Posterior vena cava (tissue), 2 donors: ENCODE measurements at places on chromosomes 13 and 19. TPM values are rescaled to one million over a fixed set of nuclear protein-coding genes. Genes with fewer than 3 reads are reported as not detected.

GRCh38 chr19:31693131-31693932, 344.1 kb upstream of the TSHZ3 start:
- DNase-seq, result no peak

FCHO1 gene
- 2.0 TPM for total RNA-seq

- no peak for DNase-seq
These were observed 4.3 kb downstream of the RNU6-9 start for GRCh38 chr19:897442-898039.

DNA sequence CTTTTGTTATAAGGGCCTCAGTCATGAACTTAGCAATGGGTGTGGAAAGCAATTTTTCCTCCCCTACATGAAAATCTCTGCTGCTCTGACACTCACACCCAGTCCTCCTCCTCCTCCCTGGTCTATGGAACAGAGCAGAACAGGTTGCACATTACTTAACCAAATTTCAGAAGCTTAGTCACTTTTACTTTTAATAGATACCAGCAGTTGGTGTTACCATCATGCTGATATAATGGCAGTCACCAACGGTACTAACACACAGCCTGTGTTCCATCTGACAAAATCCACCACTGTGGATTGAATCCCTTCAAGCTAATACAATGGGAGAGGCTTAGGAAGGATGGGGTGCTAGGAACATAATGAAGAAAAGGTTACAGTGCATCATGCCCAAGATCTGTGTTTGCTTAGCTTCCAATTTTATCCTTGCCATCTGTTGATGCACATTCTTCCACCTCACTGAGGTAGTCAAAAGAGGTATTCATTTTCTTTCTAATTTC, 9.8 kb downstream of the TPT1 start:
- no peak for DNase-seq

DNA sequence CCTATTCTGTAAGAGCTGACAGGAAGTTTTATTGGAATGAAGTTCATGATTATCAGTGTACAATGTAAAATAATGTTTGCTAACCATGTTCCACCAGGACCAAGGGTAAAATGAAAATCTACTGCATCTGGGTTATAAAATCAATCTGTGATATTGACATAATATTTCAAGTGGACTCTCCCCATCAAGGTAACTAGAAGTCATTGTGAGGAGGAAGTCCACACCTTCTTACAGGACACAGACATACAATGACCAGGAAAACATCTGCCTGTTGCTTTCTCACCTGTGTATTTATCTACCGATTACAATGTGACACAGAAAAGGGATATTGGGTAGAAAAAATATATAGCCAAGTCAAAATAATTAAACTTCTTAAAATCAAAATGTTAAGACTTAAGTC, 140.7 kb upstream of the RFC3 start:
- DNase-seq, result no peak

GRCh38 chr13:102195566-102196462, 206.0 kb downstream of the FGF14 start:
- DNase-seq, result no peak
